Uterus (tissue), 4 donors: ENCODE measurements at places on chromosomes 2 and 18. TPM values are rescaled to one million over a fixed set of nuclear protein-coding genes. Genes with fewer than 3 reads are reported as not detected.

Gene TRIB2
- total RNA-seq = 83.6 TPM

DNA sequence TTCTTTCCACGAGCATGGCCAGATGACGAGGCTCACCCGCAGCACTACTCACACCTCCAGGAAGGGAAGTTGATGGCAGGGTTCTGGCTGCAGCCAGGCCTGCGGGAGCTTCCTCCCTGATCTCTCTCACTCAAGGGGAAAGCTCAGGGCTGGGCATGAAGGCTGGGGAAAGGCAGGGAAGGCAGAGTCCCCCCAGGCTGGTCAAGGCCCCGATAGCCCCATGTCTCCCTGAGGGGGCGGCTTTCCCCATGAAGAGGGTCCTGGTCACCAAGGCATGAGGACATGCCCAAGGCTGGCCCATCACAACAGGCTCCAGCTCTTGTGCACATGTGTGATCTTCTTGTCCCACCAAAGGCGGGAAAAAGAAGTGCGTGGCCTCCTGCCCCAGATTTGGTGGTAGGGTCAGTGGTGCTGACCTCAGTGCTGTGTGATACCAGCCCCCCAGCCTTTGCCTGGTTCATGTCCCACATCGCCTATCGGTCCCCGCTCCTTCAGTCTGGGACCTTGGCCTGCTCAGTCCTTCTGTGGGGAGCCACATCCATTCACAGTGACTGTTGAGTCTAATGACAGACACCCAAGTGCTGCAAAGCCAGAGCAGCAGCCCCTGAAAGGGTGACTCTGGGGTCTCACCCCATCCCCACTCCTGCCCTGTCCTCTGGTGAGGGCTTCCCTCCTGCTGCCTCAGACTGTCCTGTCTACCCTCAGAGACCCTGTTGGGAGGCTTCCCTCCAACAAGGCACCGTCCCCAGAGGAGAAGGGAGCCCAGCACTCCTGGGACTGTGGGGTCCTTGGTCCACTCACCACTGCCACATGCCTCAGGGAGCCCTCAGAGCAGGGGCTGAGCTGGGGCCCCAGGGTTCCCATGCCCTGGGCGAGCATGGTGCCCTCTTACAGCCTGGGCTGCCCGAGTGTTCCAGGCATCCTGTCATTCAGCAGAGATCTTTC lies 49.8 kb upstream of the ALPP start:
- no peaks in the 10 kb centered on the region for H3K36me3 ChIP-seq
- H3K4me1 ChIP-seq = no peaks in the 10 kb centered on the region
- H3K4me3 ChIP-seq = no peak overlapping the region
- DNase-seq = no peak
- no peak overlapping the region for H3K27ac ChIP-seq

Gene DYNAP
- not detected for total RNA-seq

DNA sequence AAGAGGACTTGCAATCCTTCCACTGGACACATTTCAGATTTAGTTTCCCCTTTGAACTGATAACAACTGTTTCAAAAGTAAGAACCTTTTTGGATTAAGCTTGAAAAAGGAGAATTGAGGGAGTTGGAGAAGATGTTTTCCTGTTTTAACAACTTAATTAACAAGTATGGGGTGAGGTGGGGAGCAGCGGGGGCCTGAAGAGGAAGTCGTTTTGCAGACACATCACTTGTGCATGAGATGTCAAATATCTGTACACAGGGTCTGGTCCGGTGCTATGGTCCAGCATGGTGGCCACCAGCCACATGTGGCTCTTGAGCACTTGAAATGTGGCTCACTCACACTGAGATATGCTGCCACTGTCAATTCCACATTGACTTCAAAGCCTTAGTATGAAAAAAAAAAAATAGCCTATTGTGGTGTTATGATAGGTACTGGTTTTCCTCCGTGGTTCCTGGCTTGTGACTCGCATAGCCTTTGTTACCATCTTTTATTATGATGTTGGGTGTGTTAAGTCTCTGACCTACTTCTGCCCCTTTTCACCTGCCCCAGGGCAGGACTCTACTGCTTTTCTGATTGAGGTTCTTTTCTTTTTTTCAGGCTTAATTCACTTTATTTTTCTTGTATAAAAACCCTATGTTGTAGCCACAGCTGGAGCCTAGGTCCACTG lies 205.5 kb downstream of the BCL2 start:
- no peaks in the 10 kb centered on the region for H3K27me3 ChIP-seq
- no peaks in the 10 kb centered on the region for H3K4me1 ChIP-seq
- no peak overlapping the region for H3K27ac ChIP-seq
- DNase-seq = no peak
- H3K36me3 ChIP-seq = no peaks in the 10 kb centered on the region

- no peak overlapping the region for H3K4me3 ChIP-seq
- H3K4me1 ChIP-seq = peaks cover 3% of the 10 kb centered on the region
- no peak overlapping the region for H3K27ac ChIP-seq
- no peaks in the 10 kb centered on the region for H3K27me3 ChIP-seq
- H3K36me3 ChIP-seq = no peaks in the 10 kb centered on the region
Measured at GRCh38 chr2:232501331-232501771, 13.7 kb upstream of the ECEL1 start.

DNA sequence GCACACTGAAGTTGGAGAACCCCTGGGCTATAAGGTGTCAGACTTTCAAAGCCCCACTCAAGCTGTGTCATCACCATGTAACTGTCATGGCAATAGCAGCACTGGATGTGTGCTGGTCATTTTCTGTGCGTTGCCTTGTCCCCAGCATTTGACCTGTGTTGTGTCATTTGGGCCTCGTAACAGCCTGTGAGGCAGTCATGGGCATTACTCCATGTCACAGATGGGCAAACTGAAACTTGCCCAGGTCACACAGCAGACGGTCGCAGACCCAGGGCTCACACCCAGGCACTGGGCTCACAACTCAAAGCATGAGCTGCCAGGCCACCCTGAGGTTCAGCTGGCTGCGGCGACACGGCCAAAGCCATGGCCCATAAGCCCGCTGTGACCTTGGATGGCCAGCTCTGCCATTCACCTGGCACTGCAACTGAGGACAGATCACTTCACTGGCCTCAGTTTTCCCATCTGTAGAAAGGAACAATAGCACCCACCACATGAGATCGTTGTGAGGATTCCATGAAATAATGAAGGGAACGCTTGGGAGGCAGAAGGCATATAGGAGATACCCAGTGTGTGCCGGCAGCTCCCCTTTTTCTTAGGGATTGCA lies 36.7 kb downstream of the INHBB start:
- DNase-seq = no peak
- H3K4me3 ChIP-seq = no peak overlapping the region
- H3K27me3 ChIP-seq = no peaks in the 10 kb centered on the region
- H3K27ac ChIP-seq = no peak overlapping the region

GRCh38 chr2:218036371-218036770 lies 32.7 kb upstream of the RUFY4 start:
- no peaks in the 10 kb centered on the region for H3K36me3 ChIP-seq
- H3K4me1 ChIP-seq = no peaks in the 10 kb centered on the region
- no peak for DNase-seq
- no peak overlapping the region for H3K27ac ChIP-seq
- no peaks in the 10 kb centered on the region for H3K27me3 ChIP-seq

DNA sequence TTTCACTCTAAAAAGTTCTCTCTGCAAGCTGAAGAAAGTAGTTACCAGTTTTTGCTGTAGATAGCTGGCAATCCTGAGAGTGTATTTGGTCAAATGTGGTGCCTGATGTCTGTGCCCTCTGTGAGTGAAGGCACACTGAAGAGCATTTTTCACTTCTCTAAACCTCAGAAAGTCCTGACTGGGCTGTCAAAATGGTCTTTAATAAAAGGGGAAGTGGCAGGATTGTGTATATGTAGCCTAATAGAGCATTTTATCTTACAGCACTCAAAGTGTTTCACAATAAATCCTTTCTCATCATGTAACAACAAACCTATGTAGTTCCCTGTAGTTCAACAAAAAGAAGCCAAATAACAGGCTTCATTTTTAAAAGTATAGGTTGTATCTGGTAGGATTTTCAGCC lies 1552.3 kb upstream of the SLC39A10 start:
- no peak for DNase-seq
- H3K4me1 ChIP-seq = no peaks in the 10 kb centered on the region
- no peak overlapping the region for H3K27ac ChIP-seq
- no peaks in the 10 kb centered on the region for H3K27me3 ChIP-seq

Gene OTOS
- not detected for total RNA-seq

Gene IL1RL1
- 9.6 TPM for total RNA-seq

- H3K27me3 ChIP-seq = no peaks in the 10 kb centered on the region
- H3K4me3 ChIP-seq = no peak overlapping the region
- H3K36me3 ChIP-seq = no peaks in the 10 kb centered on the region
- H3K4me1 ChIP-seq = no peaks in the 10 kb centered on the region
- no peak for DNase-seq
Measured at GRCh38 chr18:61825386-61825785, 67.4 kb downstream of the RNF152 start.

Gene LONRF2
- 27.9 TPM for total RNA-seq

- DNase-seq = no peak
Measured at GRCh38 chr2:36662638-36663037, 33.9 kb upstream of the VIT start.

GRCh38 chr18:8396254-8396653 lies 213.0 kb upstream of the RAB12 start:
- no peak for DNase-seq
- H3K4me1 ChIP-seq = no peaks in the 10 kb centered on the region
- H3K4me3 ChIP-seq = no peak overlapping the region
- no peaks in the 10 kb centered on the region for H3K36me3 ChIP-seq
- H3K27ac ChIP-seq = no peak overlapping the region

GRCh38 chr18:52437161-52437560 lies 97.2 kb downstream of the DCC start:
- no peaks in the 10 kb centered on the region for H3K4me1 ChIP-seq
- H3K27me3 ChIP-seq = no peaks in the 10 kb centered on the region
- H3K4me3 ChIP-seq = no peak overlapping the region
- no peak overlapping the region for H3K27ac ChIP-seq

DNA sequence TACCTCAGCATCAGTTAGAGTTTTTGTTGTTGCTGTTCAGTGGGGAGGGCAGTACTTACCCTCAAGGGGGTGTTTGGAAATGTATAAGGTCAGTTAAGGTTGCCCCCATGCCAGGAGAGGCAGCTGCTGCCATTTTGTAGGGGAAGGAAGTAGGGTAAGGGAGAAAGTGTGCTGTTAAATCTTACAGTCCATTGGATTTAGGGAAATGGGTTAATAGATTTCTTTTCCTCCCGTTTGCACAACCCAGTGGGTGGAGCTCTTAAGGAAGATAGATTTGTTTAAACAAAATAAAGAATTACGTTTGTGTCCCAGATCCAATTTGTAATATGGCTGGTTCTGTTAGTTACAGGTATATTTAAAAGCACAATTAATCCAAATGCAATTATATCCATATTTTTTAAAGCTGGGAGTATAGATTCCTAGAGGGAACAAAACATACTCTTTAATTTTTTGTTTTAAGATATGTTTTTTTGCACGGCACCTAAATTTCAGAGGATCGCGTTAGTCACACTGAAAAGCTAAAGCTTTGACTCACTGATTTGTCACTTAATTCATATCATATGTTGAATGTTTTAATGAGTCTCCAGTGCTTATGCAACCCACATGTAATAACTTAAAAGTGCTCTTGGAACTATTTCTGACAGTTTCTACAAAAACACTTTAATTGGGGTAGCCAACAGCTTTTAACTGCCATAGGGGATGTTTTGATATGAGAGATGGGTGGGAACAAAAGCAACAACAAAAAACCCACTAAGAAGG lies 9.0 kb upstream of the CWC22 start:
- H3K4me3 ChIP-seq = no peak overlapping the region
- no peaks in the 10 kb centered on the region for H3K27me3 ChIP-seq
- DNase-seq = no peak

GRCh38 chr2:57550912-57551311 lies 495.7 kb upstream of the VRK2 start:
- H3K27me3 ChIP-seq = no peaks in the 10 kb centered on the region
- H3K4me1 ChIP-seq = no peaks in the 10 kb centered on the region
- no peak overlapping the region for H3K4me3 ChIP-seq
- H3K36me3 ChIP-seq = no peaks in the 10 kb centered on the region

DNA sequence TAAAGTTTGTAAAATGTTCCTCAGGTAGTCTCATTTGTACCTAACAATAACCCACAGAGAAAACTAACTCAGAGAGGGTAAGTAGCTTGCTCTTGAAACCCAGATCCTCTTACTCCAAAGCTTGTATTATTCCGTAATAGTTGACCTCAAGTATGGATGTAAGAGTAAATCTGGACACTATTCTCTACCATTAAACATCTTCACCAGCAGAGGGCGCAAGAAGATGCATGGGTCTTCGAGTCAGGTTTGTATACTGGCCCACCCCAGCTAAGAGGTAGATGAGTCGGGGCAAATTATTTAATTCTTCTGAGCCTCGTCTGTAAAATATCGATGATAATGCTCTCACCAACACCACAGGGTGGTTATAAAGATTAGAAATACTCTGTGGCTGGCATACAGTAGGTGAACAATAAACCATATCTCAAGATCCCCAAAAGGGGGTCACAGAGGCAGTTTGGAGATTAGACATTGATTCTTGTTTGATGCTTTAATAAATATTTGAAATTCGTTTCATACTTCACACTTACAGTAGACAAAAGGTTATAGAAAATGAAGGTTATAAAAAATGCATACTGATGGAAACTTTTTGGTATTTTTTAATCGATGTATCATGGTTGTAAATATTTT lies 3.5 kb upstream of the CABLES1 start:
- DNase-seq = peak; percentile 57
- peaks cover 4% of the 10 kb centered on the region for H3K4me1 ChIP-seq
- H3K27me3 ChIP-seq = no peaks in the 10 kb centered on the region
- H3K4me3 ChIP-seq = no peak overlapping the region
- no peak overlapping the region for H3K27ac ChIP-seq

Gene FBXO36
- 0.88 TPM for total RNA-seq

- H3K4me3 ChIP-seq = no peak overlapping the region
- DNase-seq = no peak
- no peaks in the 10 kb centered on the region for H3K4me1 ChIP-seq
- no peak overlapping the region for H3K27ac ChIP-seq
- H3K36me3 ChIP-seq = no peaks in the 10 kb centered on the region
- H3K27me3 ChIP-seq = no peaks in the 10 kb centered on the region
Measured at GRCh38 chr2:44645937-44646336, 284.2 kb downstream of the CAMKMT start.

DNA sequence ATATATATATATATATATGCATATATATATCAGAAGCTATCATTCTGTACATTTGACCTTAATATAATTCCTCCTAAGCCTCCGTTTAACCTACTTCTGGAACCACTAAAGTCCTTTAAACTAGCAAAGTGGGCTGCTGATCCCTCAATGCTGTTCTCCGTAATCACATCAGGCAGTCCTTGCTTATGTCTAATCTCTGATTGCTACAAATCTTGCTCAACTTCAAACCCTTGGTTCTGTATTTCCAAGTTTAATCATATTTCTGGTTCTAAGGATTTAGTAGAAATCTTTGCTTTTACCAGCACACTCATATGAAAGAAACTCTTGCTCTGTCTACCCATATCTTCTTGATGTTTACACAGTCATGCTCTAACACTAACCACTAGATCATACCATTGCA lies 91.5 kb upstream of the GALNT13 start:
- no peaks in the 10 kb centered on the region for H3K36me3 ChIP-seq
- H3K27ac ChIP-seq = no peak overlapping the region
- no peak overlapping the region for H3K4me3 ChIP-seq
- H3K27me3 ChIP-seq = no peaks in the 10 kb centered on the region
- H3K4me1 ChIP-seq = no peaks in the 10 kb centered on the region

- no peaks in the 10 kb centered on the region for H3K27me3 ChIP-seq
- H3K4me3 ChIP-seq = no peak overlapping the region
- no peak for DNase-seq
- H3K4me1 ChIP-seq = no peaks in the 10 kb centered on the region
- no peaks in the 10 kb centered on the region for H3K36me3 ChIP-seq
- H3K27ac ChIP-seq = no peak overlapping the region
Measured at GRCh38 chr2:3972377-3972776, 269.0 kb downstream of the DCDC2C start.

- peak overlapping the region; percentile 75 for H3K27ac ChIP-seq
- no peaks in the 10 kb centered on the region for H3K4me1 ChIP-seq
- no peaks in the 10 kb centered on the region for H3K27me3 ChIP-seq
Measured at GRCh38 chr18:55402731-55403405, 185.1 kb downstream of the TCF4 start.

Gene TLX2
- total RNA-seq = not detected
